Activated T-cell treated with anti-CD3 and anti-CD28 coated beads for 1 hour (primary cell): ENCODE measurements at places on chromosomes 1 and 21.

DNA sequence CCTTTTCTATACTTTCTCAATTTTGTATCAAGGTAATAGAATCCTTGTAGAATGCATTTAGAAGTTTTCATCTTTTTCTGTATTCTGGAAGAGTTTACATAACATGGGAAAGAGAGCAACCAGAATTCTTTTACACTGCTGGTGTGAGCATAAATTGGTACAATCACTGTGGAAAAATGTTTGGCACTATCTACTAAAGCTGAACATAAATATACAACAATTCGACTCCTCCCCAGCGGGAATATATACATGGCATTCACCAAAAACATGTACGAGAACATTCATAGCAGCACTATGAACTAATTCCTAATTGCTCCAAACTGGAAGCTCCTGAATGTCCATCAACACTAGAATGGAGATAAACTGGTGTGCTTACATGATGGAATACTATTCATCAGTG, 1.8 kb upstream of the ACBD6 start:
- DNase-seq = no peak

- DNase-seq = no peak
Observed at GRCh38 chr1:42322577-42322976, 12.5 kb downstream of the FOXJ3 start.

DNA sequence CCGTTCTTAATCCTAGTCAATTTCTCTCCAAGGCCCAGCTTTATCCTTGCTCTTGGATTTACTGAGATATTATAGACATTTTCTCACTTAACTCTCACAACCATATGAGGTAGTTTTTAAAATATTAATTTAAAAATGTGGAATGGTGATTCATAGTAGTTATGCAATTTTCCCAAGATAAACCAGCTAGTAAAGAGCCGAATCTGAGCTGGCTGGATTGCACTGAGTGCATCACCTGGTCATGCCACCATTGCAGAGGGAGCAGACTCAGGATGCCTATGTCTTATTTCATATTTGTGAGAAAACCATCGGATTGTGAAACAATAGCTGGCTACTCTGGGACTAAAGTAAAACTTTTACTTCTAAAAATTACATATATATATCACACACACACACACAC, 494.0 kb downstream of the KCNT2 start:
- DNase-seq = no peak

DNA sequence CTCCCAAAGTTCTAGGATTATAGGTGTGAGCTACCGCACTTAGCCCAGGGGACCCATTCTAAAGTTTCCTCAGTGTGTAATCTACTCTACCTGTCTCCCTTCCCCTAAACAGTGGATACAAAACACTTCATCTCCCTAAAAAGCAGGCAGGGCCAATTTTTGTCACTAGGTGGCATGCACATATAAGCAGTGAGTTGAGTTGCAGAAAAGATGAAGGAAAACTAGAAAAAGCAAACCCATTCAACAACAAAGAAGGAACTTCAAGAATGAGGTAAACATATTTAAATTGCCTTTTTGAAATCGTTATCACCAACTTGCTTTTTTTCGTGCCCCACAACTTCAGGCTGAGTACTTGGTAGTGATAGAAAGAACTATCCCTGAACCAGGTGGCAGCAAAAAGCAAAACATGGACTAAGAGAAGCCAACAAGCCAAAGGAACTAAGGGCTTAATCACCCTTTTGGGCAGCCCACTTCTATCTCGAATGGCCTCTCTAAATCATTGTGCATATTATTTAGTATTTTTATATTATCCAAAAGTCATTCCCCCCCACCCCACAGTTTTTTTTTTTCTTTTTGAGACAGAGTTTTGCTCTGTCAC, 19.7 kb upstream of the ALDH9A1 start:
- no peak for DNase-seq

- DNase-seq = peak; percentile 3
Observed at GRCh38 chr1:43763497-43763973, 56.2 kb downstream of the ST3GAL3 start.

DNA sequence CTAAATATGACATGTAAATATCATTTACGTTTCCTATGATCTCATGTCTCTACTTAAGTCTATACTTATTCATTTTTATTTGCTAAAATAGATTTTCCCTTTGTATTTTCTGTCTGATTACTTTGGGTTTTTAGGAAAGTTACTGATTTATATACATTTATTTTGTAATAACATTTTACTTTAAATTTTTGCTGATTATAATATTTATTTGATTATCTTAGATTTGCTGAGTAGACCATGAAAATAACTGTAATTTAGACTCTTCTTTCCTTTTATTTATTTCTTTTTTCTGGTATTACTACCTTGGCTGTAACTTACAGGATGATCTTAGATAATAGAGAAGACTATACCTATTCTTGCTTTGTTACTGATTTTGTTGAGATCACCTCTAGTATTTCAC, 159.9 kb upstream of the POGK start:
- no peak for DNase-seq

DNA sequence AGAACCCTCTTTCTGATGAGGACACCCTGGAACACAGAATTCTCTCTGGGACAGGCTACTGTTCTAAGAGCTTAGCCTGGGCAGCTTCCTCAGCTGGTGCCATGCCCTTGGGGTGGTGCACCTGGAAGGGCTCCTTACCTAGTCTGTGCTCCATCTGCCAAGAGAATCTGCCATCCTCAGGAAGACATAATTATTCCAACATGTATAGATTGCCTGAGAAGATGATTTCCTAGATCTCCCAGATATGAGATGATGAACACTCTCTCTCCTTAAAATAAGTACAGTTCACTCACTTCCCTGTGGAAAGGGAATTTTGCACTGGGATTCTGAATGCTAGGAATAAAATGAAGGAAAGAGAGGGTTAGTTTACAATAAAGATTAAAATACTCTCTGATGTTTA, 87.6 kb downstream of the NENF start:
- DNase-seq = no peak

GRCh38 chr1:22257290-22258275, 114.7 kb upstream of the WNT4 start:
- no peak for DNase-seq

- no peak for DNase-seq
Observed at GRCh38 chr1:70887936-70888335, 159.7 kb downstream of the PTGER3 start.

GRCh38 chr1:97820470-97821188, 100.2 kb downstream of the DPYD start:
- DNase-seq = no peak

DNA sequence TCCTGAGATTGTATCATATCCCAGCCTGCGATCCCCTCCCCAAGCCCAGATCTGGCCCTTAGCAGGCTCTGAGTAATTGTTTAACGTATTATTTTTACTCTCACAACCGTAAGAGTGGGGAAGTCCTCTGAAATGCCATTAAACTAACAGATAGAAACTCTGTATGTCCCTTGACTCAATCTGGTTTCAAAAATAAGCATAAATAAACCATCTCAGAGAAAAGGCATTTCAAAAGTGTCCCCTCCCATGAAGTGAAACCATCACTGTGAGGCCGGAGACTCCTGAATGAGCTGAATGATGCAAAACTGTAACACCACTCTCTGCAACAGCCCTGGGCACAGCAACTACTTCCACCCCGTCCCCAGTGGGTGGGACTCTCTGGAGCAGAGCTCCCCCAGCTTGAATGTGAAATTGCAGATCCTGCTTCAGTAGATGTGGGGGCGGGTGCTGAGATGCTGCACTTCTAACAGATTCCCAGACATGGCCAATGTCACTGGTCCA, 104.1 kb downstream of the SYF2 start:
- no peak for DNase-seq

DNA sequence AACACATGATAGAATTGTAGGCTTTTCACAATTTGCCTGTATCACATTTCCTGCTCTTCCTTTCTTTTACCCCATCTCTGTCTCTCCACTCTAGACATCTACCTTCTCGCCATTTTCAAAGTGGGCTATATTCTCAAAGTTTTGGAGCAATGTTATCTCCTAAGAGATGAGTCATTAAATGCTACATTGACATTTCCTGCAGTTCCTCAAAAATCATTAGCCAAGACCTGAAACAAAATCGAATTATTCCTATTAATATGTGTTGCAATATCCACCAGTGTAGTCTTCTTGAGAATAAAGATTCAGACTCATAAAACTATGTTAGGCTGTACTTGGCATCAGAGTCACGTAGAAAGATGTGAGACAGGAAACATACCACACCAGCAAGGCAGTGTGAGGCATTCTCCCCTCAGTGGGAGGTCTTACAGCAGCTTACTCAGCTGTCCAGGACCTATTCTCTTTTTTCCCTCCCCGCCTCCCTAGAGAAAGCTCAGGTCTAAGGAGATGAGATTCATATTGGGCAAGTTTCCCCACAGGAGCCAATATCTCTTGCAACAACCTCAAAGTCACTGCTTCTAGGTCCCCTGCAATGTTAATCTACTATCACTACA, 38.8 kb downstream of the FRRS1 start:
- DNase-seq = no peak

GRCh38 chr1:50110151-50110550, 1.4 kb downstream of the ELAVL4 start:
- no peak for DNase-seq

DNA sequence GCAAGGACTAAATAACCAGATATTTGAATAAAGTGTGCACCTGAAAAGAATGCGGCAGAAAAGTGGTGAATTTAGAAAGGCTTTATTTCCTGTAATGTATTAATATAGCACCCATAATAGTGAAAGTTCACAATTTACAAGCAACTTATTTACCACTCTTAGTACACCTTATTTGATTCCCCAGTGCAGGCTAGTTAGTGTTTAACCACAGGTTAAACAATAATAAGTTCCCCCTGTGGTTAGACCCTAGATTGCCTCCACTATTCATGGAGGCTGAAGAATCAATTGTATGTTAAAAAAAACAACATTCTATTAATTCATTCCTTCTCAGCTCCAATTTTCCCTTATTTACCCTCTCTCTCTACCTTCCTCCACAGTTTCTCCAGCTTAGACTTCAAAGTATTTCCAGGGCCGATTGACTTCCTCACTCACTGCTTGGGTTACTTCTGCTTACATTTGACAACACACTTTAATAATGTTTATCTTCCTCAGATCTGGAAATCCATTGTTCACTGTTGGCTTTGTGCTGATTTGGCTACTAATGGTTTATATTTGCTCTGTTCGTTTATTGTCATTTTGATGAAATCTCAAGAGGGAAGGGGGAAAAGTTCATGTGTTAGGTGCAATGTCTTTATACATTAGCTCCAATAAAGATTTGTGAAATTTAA, 796.3 kb downstream of the BRINP3 start:
- DNase-seq = no peak

- no peak for DNase-seq
Observed at GRCh38 chr1:233668725-233669294, 54.9 kb downstream of the KCNK1 start.
